ENCODE measurements at places on chromosomes 2 and 18.

DNA sequence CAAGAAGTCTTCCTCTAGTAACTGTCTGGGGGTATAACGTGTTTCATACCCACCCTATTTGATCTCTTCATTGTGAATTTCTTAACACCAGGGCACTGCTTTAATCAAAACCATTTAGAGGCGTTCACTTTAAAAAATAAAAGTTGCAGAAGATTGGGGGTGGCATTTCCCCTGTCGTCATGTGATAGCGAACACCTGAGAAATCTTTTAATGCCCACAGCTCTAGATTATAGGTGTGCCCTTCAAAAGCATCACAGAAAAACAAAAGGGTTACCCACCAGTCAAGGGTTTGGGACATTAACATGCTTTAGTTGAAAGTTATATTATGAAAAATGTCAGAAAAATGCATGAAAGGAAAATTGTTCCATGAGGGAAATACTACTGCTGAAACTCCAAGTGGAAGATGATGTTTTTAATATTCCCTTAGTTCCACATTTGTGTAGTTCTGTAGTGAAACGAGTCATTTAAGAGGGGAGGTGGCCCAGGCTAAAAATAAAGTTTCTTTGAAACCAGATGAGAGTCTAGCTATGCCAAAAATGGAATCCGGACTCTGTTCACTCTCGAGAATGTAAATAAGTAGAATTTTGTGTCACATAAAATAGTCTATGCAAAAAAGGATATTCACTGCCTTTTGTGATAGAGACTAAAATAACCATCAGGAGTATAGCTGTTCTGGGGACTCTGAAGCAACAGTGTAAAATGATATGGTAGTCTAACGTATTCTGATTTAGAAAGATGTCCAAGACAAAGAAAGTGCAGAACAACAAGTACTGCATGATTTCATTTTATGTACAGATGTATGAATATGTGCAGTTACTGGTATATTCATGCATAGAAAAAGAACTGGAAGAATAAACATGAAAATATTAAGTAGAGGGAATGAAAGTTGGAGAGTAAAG lies 95.3 kb downstream of the TMEM247 start:
- DNase-seq = no peak

DNA sequence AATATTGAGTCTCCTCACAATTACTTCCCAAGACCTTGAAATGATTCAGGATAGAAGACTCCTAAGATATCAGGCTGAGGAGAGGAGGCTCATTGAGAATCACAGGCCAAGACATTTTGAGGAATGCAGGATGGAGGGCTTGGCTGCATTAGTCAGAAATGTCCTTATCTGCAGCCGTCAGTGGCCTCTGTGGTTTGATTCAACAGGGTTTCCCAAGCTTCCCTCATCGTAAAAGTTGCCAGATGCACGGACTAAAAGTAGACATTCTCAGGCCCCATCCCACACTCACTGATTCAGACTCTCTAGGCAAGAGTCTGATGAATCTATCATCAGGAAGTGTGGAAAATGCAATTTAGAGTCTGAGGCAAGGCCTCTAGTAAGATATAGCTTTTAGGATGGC lies 34.0 kb upstream of the TMEM178A start:
- no peak for DNase-seq

DNA sequence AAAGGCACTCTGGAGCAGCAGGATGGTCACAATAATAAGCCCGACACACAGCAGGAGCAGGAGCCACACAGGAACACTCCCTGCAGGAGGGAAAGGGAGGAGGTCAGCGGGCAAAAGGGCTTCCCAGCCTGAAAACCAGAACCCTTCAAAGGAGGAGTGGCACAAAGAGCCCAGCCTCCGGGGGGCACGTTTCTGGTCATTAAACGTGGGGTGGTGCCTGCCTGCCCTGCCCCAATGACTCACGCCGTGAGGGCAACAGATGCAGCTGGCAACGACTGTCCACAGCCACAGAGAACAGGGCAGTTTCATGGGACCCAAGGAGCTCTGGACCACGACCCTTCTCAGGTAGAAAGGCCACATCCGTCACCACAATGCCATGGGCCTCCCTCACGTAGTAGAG lies 3.0 kb downstream of the PREB start:
- DNase-seq = no peak

GRCh38 chr18:35411625-35412351 lies 34.7 kb upstream of the ZNF396 start:
- DNase-seq = no peak

DNA sequence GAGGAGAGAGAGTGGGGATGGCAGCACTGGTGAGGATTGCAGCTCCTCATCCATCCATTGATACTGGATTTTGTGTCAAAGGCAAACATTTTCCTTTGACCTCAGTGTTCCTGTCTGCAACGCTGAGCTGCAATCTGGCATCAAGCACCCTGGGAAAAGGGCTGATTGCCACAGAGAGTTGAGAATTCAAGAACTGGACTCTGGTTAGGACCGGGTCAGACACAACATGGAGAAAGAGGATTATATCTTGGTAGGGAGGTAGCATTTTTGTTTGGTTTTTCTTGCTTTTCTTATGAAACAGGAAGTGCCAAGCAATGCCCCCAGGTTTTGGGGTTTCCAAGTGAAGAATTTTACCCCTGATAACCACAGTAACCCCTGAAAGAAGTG lies 81.9 kb upstream of the PKDCC start:
- DNase-seq = no peak

DNA sequence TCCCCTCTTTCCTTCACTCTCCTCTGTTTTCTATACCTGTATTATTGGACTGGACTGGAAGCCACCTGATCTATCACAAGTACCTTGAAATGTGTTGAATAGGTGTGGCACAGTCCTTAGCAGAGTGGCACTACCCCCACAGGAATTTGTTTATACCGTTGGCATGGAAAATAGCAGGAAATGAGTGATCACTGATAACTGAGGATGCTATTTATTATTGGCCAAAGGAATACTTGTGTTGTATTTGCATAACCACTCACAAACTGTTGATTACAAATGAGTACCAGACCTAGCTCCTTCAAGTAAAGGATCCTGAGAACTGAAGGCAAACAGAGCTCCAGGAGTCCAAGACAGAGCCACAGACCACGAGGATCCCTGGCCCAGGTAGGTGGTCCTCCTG lies at the start of gene IL37:
TSS of gene IL37 (plus strand) at position 301 of the 400 bp plus-strand sequence. CDS start 1,848 bp downstream, outside the sequence.
- DNase-seq = no peak

GRCh38 chr2:10273215-10274175 lies 29.2 kb upstream of the HPCAL1 start:
- no peak for DNase-seq

- DNase-seq = peak; percentile 9
Observed at GRCh38 chr2:58291726-58292438, 50.8 kb upstream of the FANCL start.

GRCh38 chr2:217325816-217326215 lies 466.0 kb upstream of the TNP1 start:
- peak; percentile 16 for DNase-seq
